ENCODE measurements at places on chromosomes 4 and X. TPM values are rescaled to one million over a fixed set of nuclear protein-coding genes. Genes with fewer than 3 reads are reported as not detected.

Gene MOSPD2
- 29.7 TPM for total RNA-seq

Gene HPGDS
- 4.8 TPM for total RNA-seq

DNA sequence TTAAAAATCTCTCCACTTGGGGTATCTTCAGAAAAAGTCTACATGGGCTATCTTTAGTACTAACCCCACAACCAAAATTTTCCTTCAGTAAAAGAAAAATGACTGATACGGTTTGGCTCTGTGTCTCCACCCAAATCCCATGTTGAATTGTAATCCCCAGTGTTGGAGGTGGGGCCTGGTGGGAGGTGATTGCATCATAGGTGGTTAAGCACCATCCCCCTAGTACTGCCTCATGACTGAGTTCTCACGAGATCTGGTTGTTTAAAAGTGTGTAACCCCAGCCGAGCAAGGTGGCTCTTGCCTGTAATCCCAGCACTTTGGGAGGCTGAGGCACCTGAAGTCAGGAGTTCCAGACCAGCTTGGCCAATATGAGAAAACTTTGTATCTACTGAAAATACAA is 66.8 kb downstream of the USP46 start:
- DNase-seq = no peak
- no peak overlapping the region for H3K4me3 ChIP-seq
- H3K4me1 ChIP-seq = no peaks in the 10 kb centered on the region

Gene HMX1
- not detected for total RNA-seq

DNA sequence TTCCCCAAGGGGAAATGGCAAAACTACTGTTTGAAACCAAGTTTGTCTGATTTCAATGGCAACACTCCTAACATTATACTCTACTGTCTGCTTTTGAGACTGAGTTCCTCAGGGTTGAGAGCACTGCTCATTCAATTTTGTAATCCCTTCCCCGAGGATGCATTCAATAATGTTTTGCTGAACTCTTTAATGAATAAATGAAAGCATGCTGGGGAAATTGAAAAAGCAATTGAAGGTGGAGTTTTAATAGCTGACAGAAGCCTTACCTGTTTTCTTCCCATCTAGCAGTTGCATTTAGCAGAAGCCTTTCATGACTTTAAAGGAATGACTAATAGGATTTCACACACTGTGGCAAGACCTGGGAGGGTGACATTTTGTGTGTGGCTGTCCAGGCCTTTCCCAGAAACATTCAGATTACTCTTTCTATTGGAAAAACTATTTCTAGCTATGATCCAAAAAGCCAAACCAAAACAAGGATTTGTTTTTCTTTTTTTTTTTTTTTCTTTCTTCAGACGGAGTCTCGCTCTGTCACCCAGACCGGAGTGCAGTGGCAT is 45.1 kb downstream of the DTHD1 start:
- no peak for DNase-seq
- no peak overlapping the region for H3K4me3 ChIP-seq
- no peaks in the 10 kb centered on the region for H3K4me1 ChIP-seq
- no peaks in the 10 kb centered on the region for H3K27me3 ChIP-seq

GRCh38 chr4:6768539-6768905 is 14.0 kb upstream of the KIAA0232 start:
- H3K4me1 ChIP-seq = no peaks in the 10 kb centered on the region
- DNase-seq = no peak
- H3K36me3 ChIP-seq = no peaks in the 10 kb centered on the region
- H3K4me3 ChIP-seq = no peak overlapping the region

GRCh38 chr4:177562859-177563258 is 120.6 kb upstream of the AGA start:
- no peak for DNase-seq
- no peaks in the 10 kb centered on the region for H3K4me1 ChIP-seq
- no peak overlapping the region for H3K4me3 ChIP-seq
- H3K27me3 ChIP-seq = no peaks in the 10 kb centered on the region
- no peaks in the 10 kb centered on the region for H3K36me3 ChIP-seq

DNA sequence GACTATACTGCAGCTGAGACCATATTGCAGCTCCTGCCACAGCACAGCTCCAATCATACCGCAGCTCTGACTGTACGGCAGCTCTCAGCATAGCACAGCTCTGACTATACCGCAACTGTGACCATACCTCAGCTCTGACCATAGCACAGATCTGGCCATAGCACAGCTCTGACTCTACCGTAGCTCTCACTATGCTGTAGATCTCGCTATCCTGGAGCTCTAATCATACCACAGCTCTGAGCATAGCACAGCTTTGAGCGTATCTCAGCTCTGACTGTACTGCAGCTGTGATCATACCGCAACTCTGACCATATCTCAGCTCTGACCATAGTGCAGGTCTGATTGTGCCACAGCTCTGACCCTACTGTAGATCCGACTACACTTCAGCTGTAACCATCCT is 139.2 kb downstream of the ASMT start:
- no peak overlapping the region for H3K27ac ChIP-seq
- no peak overlapping the region for H3K4me3 ChIP-seq
- no peak for DNase-seq
- no peaks in the 10 kb centered on the region for H3K36me3 ChIP-seq
- H3K27me3 ChIP-seq = no peaks in the 10 kb centered on the region
- H3K4me1 ChIP-seq = no peaks in the 10 kb centered on the region

DNA sequence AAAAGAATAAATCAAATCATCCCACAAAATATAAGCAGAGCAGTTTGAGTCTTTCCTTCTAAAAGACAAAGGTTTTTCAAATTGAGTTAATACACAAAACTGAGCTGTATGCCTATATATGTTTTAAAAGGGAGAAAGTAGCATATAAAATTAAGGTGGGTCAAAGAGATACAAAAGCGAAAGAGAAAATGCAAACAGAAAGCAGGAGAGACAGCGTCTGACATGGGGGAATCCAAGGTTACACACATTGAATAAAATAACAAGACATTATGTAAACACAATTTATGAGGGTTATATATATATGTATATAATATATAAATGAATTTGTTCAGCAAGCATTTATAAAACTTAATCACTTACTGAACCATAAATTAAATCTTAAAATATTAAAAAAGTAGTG is 276.1 kb upstream of the LCORL start:
- no peaks in the 10 kb centered on the region for H3K27me3 ChIP-seq
- no peak overlapping the region for H3K27ac ChIP-seq
- no peak for DNase-seq
- no peaks in the 10 kb centered on the region for H3K4me1 ChIP-seq
- no peak overlapping the region for H3K4me3 ChIP-seq

DNA sequence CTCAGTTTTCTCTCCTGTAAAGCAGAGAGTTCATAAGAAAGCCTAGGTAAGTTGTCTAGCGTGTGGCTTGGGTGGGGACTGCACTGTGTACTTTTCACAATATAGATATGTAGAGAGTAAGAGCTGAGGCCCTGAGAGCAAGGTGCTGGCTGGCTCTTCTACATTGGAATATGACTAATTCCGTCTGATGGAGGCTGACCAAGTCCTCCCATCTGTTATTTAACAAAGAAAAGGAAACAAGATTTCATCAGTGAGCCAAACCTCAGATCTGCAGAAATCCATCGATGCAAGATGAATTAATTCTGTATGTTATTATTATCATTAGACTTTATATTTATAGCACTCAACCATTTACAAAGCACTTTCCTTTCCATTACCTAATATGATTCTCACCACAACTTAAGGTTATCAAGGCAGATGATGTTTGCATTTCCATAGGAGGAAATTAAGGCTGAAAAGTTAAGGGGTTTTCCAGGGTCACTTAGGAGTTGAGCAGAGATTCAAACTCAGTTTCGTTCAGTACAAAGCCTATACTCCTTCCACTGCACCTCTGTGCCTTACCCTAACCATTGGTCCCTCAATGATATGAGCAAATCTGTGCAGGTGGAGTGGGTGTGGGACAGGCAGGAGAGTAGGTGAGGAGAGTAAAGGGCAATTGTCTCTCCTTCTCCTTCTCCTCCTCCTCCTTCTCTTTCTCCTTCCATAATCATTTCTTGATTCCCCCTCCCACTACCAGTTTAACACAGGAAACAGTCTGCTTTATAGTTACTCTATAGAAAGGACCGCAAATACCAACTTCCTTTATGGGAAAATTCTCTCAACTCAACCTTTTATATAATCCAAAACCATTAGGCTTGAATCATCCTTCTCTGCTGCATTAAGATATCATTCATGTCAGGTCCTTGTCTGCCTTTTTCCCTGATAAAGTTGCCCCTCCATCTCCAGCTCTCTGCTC is 27.6 kb upstream of the SRD5A3 start:
- DNase-seq = no peak
- H3K4me3 ChIP-seq = no peak overlapping the region
- no peaks in the 10 kb centered on the region for H3K36me3 ChIP-seq

DNA sequence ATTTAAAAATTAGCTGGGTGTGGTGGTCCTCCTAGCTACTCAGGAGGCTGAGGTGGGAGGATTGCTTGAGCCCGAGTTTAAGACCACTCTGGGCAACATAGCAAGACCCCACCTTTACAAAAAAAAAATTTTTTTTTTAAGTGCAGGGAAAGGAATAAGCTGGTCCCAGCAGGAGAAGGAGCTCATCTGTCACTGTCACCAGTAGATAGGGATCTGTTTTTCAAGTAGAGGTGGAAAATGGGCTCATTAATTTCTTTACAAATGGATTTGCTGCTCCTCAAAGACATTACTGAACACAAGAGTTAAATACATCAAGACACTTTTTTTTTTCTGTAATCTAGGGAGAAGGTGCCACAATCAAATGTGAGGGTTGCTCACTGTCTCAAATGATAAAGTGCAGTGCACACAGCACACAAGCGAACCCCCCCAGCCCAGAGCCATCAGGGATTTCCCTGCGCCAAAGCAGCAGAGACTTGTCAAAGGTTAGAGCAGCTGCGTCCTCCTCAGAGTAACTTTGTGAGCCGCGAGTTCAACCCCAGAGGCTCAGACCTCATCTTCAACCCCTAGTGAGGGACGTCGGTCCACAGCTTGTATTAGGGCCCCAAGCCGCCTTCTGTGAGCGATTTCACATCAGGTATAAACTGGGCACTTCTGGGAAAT is 14.3 kb upstream of the MTNR1A start:
- peaks cover 3% of the 10 kb centered on the region for H3K4me1 ChIP-seq
- H3K36me3 ChIP-seq = no peaks in the 10 kb centered on the region
- no peaks in the 10 kb centered on the region for H3K27me3 ChIP-seq
- no peak overlapping the region for H3K4me3 ChIP-seq

GRCh38 chr4:12658146-12658545 is 826.0 kb downstream of the RAB28 start:
- H3K27ac ChIP-seq = no peak overlapping the region
- H3K4me3 ChIP-seq = no peak overlapping the region
- no peak for DNase-seq
- H3K4me1 ChIP-seq = no peaks in the 10 kb centered on the region

Measured in left lung (tissue), 14 donors.